ENCODE measurements at places on chromosomes 12 and 14. TPM values are rescaled to one million over a fixed set of nuclear protein-coding genes. Genes with fewer than 3 reads are reported as not detected.

Gene TMCC3
- total RNA-seq = 4.2 TPM

Gene ACAD10
- 33.6 TPM for total RNA-seq

Gene RIN3
- 4.8 TPM for total RNA-seq

Gene SLC2A14
- 33.5 TPM for total RNA-seq

- no peaks in the 10 kb centered on the region for H3K36me3 ChIP-seq
- H3K4me3 ChIP-seq = no peak overlapping the region
- no peaks in the 10 kb centered on the region for H3K27me3 ChIP-seq
Observed at GRCh38 chr12:6266971-6267721, 43.3 kb upstream of the PLEKHG6 start.

- no peak overlapping the region for H3K27ac ChIP-seq
- no peak overlapping the region for H3K4me3 ChIP-seq
- H3K27me3 ChIP-seq = no peaks in the 10 kb centered on the region
- DNase-seq = no peak
- no peaks in the 10 kb centered on the region for H3K4me1 ChIP-seq
- peaks cover 5% of the 10 kb centered on the region for H3K36me3 ChIP-seq
Observed at GRCh38 chr14:63682727-63683593, 41.3 kb upstream of the WDR89 start.

DNA sequence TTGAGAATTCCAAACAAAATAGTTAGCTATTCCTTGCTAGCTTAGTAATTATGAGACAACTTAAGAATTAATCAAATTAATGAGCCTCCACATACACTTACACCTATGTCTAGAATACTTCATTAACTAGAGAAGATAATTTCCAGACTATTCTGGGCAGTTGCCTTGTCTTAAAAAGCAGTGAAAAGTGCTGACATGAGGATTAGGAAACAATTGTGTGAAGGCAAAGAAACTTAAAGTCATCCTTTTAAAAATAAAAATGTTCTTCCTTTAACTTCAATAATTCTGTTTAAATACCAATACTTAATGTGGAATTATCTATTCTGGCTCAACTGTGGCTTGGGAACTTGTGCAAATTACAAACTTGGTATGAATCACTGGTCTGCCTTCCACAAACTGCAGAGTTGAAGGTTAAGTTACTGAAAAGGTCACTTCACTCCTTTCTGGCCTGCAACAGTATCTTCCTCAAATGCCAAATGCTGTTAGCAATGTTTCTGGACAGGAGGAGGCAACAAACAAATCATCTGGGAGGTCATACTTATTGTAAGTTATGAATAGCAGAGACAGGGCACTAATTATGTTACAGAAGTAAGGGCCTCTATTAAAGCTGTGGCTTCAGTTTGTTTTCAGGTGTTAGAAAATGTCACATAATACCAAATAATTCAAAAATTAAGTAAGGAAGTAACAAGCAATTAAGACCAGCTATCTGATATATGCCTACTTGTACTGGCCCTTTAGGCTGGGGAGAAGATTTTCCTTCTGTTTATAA, 19.2 kb downstream of the PPTC7 start:
- H3K4me1 ChIP-seq = peaks cover 10% of the 10 kb centered on the region
- H3K27me3 ChIP-seq = no peaks in the 10 kb centered on the region
- H3K4me3 ChIP-seq = no peak overlapping the region

DNA sequence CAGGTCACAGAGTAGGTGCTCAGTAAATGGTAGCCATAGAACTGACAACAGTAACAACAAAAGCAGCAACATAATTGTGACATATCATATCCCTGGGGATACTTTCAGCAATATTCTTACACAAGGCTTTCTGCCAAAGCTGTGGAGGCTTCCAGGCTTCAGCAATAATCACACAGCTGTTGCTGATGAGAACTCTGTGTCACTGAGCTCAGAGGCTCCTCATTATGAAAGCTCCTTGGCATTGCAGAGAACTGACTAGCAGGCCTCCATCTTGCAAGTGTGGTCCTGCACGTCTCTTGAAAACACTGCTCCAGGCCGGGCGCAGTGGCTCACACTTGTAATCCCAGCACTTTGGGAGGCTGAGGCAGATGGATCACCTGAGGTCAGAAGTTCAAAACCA, 97.3 kb upstream of the BTG1 start:
- no peaks in the 10 kb centered on the region for H3K27me3 ChIP-seq
- no peak for DNase-seq
- no peak overlapping the region for H3K4me3 ChIP-seq
- H3K27ac ChIP-seq = no peak overlapping the region

DNA sequence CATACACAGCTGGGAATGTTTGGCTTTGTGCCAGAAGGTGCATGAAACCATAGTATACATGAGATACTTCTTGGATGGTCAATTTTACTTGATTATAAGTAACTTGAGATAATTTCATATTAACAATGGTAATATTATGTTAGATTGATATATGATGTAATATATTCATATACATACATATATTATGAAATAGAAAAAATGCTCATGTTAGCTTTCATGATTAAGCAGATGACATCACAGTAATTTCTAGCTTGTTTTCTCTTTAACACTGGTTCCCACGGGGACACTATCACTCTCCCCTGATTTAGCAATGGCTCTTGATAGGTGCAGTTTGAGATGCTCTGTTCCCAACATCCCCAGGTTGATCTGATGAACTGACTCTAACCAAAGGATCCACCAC, 35.4 kb upstream of the NTF3 start:
- H3K27ac ChIP-seq = no peak overlapping the region
- no peaks in the 10 kb centered on the region for H3K36me3 ChIP-seq
- peaks cover 11% of the 10 kb centered on the region for H3K4me1 ChIP-seq
- DNase-seq = no peak
- H3K27me3 ChIP-seq = no peaks in the 10 kb centered on the region
- H3K4me3 ChIP-seq = no peak overlapping the region

DNA sequence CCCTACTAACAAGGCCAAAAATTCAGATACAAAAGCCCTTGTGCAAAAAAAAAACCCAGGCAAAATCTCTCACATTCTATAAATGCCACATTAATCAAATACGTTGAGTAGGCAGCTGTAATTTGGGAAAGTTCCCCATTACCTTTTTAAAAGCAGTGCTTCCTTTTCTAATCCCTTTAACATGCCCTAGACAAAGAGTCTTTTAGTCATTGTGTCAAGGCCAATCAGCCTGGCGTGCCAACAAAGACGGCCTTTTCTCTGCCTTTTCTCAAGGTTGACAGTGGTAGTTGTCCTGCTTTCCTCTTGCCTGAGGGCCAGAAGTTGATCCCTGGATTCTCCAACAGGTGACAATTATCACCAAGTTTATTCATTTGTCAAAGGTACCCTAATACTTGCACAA, 62.5 kb upstream of the METAP2 start:
- H3K27me3 ChIP-seq = no peaks in the 10 kb centered on the region
- peak; percentile 36 for DNase-seq
- H3K27ac ChIP-seq = no peak overlapping the region
- no peaks in the 10 kb centered on the region for H3K4me1 ChIP-seq
- no peak overlapping the region for H3K4me3 ChIP-seq

GRCh38 chr14:59595071-59595470, 18.5 kb upstream of the CCDC175 start:
- H3K4me3 ChIP-seq = no peak overlapping the region
- H3K27ac ChIP-seq = no peak overlapping the region
- H3K27me3 ChIP-seq = no peaks in the 10 kb centered on the region
- no peaks in the 10 kb centered on the region for H3K4me1 ChIP-seq
- no peak for DNase-seq

GRCh38 chr14:46054526-46054925, 597.1 kb downstream of the RPL10L start:
- no peaks in the 10 kb centered on the region for H3K36me3 ChIP-seq
- no peak overlapping the region for H3K4me3 ChIP-seq
- no peaks in the 10 kb centered on the region for H3K4me1 ChIP-seq
- H3K27ac ChIP-seq = no peak overlapping the region
- DNase-seq = no peak

GRCh38 chr14:75022655-75023054, 19.9 kb downstream of the EIF2B2 start:
- H3K27ac ChIP-seq = no peak overlapping the region
- no peaks in the 10 kb centered on the region for H3K4me1 ChIP-seq
- no peak overlapping the region for H3K4me3 ChIP-seq
- DNase-seq = peak; percentile 76

- H3K36me3 ChIP-seq = no peaks in the 10 kb centered on the region
- no peaks in the 10 kb centered on the region for H3K27me3 ChIP-seq
- H3K4me3 ChIP-seq = no peak overlapping the region
- no peak overlapping the region for H3K27ac ChIP-seq
- DNase-seq = no peak
Observed at GRCh38 chr12:2453761-2454090, 341.0 kb upstream of the FKBP4 start.

DNA sequence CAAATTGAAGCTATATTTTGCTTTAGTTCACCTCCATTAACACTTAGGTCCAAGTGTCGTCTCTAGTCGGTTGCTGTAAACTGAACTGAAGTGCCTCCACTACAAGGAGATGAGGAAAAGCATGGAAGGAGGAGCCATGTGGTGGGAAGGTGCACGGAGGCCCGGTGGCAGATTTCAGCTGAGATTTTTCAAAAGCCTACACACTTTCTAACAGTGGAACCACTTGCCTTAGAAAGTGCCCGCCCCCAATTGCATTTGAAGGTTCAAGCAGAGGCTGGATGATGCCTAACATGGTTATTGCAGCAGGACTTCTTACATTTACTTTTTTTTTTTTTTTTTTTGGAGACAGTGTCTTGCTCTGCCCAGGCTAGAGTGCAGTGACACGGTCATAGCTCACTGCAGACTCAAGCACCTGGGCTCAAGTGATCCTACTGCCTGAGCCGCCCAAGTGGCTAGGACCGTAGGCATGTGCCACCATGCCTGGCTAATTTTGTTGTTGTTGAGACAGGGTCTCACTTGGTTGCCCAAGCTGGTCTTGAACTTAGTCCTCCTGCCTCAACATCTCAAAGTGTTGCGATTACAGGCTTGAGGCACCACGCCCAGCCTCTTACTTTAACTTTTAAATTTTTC, 27.6 kb downstream of the EML1 start:
- no peak overlapping the region for H3K4me3 ChIP-seq
- DNase-seq = no peak
- no peaks in the 10 kb centered on the region for H3K4me1 ChIP-seq
- H3K36me3 ChIP-seq = peaks cover 5% of the 10 kb centered on the region
- no peak overlapping the region for H3K27ac ChIP-seq

- H3K27me3 ChIP-seq = no peaks in the 10 kb centered on the region
- H3K4me1 ChIP-seq = peaks cover 4% of the 10 kb centered on the region
- H3K36me3 ChIP-seq = peaks cover 20% of the 10 kb centered on the region
- no peak overlapping the region for H3K27ac ChIP-seq
- DNase-seq = no peak
Observed at GRCh38 chr14:71526388-71526787, 405.8 kb upstream of the RGS6 start.

GRCh38 chr12:123967121-123967586, 5.5 kb downstream of the CCDC92 start:
- no peaks in the 10 kb centered on the region for H3K4me1 ChIP-seq
- no peak for DNase-seq
- H3K27me3 ChIP-seq = peaks cover 45% of the 10 kb centered on the region
- no peak overlapping the region for H3K27ac ChIP-seq
- H3K4me3 ChIP-seq = no peak overlapping the region
- peaks cover 27% of the 10 kb centered on the region for H3K36me3 ChIP-seq

DNA sequence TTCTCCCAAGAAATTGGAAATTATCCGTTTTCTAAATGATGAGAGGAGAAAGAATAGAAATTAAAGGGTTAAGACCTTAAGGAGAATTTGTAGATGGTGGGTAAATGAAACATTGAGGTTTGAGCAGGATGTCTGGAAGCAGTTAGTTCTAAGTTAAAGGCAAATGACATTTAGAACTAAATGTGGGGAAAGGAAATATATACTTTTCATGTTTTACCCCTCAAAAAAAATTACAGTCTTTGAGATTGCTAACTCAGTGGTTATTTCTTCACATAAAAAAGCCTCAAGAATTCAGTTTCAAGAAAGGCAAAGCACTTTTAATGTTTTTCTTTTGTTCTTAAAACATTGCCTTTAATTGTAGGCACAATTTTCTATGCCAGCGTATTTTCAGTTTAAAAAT, 114.0 kb downstream of the PLEKHA5 start:
- H3K36me3 ChIP-seq = no peaks in the 10 kb centered on the region
- no peak overlapping the region for H3K27ac ChIP-seq
- no peak for DNase-seq
- no peak overlapping the region for H3K4me3 ChIP-seq

- DNase-seq = no peak
- no peaks in the 10 kb centered on the region for H3K27me3 ChIP-seq
- no peak overlapping the region for H3K4me3 ChIP-seq
- no peak overlapping the region for H3K27ac ChIP-seq
- no peaks in the 10 kb centered on the region for H3K36me3 ChIP-seq
- H3K4me1 ChIP-seq = no peaks in the 10 kb centered on the region
Observed at GRCh38 chr14:20711685-20712084, 23.1 kb downstream of the ANG start.

DNA sequence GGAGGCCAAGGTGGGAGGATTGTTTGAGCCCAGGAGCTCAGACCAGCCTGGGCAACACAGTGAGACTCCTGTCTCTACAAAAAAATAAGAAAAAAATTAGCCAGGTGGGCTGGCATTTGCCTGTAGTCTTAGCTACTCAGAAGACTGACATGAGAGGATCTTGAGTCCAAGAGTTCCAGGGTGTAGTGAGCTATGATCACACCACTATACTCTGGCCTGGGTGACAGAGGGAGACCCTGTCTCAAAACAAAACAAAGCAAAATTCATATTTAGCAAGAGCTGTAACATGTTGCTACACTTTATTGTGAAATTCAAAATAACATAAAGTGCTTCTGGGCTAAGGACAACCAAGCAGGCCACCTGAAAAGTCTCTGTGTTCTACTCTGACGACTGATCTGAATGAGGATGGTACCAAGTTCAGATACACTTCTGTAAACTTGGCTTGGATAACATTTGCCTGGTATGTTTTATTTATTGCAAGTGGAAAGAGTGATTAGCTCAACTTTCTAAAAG, 11.6 kb upstream of the STRN3 start:
- no peaks in the 10 kb centered on the region for H3K27me3 ChIP-seq
- no peaks in the 10 kb centered on the region for H3K36me3 ChIP-seq
- peak; percentile 27 for DNase-seq
- peaks cover 9% of the 10 kb centered on the region for H3K4me1 ChIP-seq
- H3K4me3 ChIP-seq = no peak overlapping the region
- no peak overlapping the region for H3K27ac ChIP-seq

GRCh38 chr12:27592548-27592947, 68.5 kb downstream of the PPFIBP1 start:
- peaks cover 15% of the 10 kb centered on the region for H3K4me1 ChIP-seq
- H3K36me3 ChIP-seq = peaks cover 16% of the 10 kb centered on the region
- no peak overlapping the region for H3K27ac ChIP-seq
- H3K4me3 ChIP-seq = no peak overlapping the region
- no peak for DNase-seq
- no peaks in the 10 kb centered on the region for H3K27me3 ChIP-seq

DNA sequence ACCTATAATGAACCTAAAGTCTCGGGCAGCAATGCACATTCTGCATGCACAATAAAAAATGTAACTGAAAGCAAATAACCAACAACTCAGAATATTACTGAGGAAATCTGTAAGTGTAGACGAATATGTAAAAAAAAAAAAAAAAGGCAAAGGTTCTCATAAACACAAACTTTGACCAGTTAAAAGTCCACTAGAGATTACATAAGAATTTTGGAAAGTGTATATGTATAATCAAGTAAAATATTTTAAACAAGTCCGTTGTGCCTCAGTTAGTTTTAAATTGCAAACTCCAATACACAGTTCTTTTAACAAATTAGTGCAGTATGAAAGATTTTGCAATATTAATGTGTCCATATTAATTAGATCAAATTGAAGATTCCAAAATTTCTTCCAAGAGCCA, 35.3 kb upstream of the PAPOLA start:
- H3K4me3 ChIP-seq = no peak overlapping the region
- no peak overlapping the region for H3K27ac ChIP-seq
- H3K4me1 ChIP-seq = no peaks in the 10 kb centered on the region
- no peak for DNase-seq
- no peaks in the 10 kb centered on the region for H3K27me3 ChIP-seq
- H3K36me3 ChIP-seq = no peaks in the 10 kb centered on the region

All from endodermal cell (in vitro differentiated cells).